ENCODE measurements at places on chromosomes 7 and 10.

GRCh38 chr10:28850784-28851183, 173.5 kb downstream of the BAMBI start:
- no peak for DNase-seq

GRCh38 chr10:32061440-32061839, 5.2 kb upstream of the KIF5B start:
- DNase-seq, result no peak

DNA sequence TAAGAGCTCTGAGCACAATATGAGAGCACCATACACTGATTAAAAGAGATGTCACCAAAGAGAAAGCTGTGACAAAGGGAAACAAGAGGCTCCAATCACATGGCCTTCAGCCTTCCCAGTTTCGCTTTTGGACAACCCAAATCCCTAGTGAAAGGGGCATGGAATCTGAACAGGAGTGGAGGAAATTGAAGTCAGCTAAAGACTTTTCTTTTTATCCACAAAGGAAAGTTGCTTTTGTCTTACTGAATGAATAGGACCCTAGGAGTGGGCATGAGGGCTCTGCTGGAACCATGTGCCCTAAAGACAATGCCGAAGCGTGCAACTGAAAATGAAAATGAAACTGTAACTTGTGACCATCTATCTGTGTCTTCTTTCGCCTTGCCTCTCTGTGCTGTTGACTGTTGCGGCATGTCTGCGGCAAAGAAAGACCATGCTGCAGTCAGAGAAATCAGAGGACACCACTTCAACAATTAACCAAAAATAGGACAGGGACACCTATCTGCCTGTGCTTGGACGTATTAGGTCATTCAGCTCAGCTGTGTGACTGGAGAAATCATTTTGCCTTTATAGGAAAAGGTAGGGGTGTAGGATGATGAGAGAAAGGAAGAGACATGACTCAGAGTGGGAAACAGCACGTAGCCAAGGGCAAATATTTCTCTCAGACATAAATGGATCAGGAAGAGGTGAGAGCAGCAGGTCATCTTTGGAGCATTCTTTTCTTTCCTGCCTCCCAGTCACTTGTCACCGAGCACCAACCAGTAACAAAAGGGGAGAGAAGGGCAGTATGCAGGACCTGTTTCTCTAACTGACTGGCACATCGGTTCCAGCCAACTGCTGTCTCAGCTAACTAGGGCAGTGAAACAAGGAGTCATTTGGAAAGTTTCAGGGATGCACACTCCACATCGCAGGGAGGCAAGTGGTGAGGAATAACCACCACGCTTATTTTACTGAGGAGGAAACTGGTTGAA, 12.3 kb downstream of the CAV2 start:
- DNase-seq, result no peak

GRCh38 chr10:44198780-44199097, 186.2 kb downstream of the CXCL12 start:
- DNase-seq, result no peak

DNA sequence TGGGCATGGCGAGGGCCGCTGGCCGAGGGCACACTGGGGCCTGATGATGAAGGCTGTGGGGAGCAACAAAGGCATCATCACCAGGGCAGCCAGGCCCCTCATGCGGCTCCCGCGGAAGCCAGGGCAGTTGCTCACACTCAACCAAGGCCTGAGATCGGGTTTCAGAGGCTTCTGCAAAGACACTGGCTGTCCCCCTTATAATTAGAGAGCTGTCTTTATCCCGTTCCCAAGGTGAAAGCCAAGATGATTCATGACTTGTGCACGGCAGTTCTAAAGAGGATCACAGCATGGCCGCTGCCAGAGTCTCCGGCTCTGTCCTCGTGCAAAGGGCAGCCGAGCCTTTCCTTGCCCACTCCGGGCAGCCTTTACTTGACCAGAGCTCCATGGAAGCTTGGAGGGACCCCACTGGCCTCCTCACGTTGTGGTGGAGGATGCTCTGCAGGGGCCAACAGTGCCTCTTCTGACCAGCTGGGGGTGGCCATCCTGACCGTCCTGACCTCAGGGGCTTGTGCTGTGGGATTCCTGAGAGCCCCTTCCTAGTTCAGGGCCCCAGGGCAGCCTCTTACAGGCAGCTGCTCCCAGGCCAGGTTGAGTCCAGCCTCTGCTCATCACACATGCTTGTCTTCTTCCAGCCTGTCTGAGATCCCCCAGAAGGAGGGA, 82.3 kb downstream of the PRKAG2 start:
- DNase-seq, result no peak

GRCh38 chr10:74223755-74224529, 72.9 kb downstream of the ADK start:
- DNase-seq, result no peak

- peak; percentile 77 for DNase-seq
Measured at GRCh38 chr10:43138021-43138756, at the start of gene CSGALNACT2. Gene CSGALNACT2 (plus strand): TSS chr10:43138445. CDS start chr10:43155150, 16,705 bp downstream.

- DNase-seq, result no peak
Measured at GRCh38 chr7:43072530-43072929, 39.9 kb upstream of the HECW1 start.

DNA sequence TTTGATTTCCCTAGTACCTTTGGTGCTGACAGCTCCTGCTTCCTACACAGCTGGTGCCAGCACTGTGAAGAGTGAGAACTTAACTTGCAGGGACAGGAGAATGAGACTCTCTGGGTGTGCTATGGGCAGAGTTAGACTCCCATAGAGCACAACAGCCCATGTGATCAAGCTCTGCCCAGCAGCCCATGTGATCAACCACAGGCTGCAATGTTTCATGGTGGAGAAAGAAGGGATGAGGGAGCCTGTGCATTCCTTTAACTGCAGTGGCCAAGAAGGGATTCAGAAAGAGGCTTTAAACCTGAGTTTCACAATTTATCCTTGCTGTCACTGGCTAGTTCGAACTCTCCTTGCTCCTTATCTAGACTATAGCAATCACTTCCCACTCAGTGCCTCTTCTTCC, 10.0 kb upstream of the MEST start:
- no peak for DNase-seq

GRCh38 chr7:81583882-81584533, 185.8 kb downstream of the HGF start:
- DNase-seq, result no peak

DNA sequence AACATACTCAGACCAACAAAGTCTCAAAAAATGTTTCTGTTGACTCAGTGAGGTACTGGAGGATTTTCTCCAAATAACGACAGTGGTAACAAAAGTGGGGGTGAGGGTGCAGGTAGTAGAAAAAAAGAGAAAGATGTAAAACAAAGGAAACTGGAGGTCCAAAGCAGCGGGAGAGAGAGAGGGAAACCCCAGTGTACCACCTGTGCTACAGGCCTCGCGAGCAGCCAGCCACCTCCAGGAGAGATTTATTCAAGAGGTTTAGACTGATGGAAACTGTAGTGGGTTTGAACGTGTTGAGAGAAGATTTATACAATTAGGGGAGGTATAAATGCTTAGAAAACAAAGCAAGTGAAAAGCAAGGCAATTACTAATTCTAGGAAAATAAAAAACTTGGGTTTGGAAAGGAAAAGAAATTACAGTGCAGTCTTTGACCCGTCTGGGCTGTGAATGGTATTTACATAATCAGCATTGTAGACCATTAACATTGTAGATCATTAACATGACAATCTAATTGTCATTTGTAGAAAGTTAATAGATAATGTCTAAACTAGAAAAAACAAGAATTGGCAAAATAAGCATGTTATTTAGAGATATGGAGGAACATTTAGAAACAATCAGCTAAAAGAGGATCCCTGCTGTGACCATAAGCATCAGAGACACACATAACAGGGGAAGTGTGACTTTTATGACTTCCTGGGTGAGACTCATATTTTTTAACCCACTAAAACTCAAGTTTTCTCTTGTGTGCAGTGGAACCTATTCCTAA, 180.0 kb downstream of the RELN start:
- no peak for DNase-seq

DNA sequence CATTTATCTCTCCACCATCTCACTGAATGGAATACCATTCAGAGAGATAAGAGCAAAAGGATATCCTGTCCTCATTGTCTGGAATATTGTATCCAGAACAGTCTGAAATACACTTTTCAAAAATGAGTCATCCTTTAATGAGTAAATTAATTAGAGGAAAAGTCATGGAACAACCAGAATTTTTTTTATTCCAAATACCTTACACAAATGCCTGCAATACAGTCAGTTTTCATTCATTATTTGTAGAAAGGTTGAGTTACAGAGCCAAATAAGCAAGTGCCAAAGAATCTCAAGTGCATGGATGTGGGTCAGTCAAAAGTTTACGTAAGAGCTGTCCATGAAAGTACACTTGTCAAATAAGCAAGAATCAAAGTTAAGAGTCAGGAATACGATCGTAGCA, 482.6 kb downstream of the IPMK start:
- DNase-seq, result no peak

GRCh38 chr10:59839576-59839975, 66.8 kb downstream of the CCDC6 start:
- no peak for DNase-seq

DNA sequence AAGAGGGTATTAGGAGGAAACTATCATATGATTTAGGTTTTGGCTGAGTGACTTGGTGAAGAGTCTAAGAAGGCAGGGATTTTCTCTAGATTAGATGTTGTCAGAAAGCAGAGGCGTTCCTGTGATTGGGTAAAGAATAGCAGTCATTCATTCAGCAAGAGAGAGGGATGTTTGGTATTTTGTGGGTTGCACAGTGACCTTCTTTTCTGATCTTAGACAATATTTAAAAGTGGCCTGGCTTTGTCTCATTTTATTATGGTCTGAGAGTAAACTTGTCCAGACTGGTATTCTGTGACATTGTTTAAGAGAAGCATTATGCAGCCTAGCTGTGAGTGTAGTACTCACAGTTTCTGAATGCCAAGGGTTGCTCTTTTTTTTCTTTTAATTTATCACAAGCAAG, 18.5 kb downstream of the HYAL4 start:
- DNase-seq, result no peak

GRCh38 chr7:17696422-17696821, 243.9 kb downstream of the SNX13 start:
- DNase-seq, result no peak

DNA sequence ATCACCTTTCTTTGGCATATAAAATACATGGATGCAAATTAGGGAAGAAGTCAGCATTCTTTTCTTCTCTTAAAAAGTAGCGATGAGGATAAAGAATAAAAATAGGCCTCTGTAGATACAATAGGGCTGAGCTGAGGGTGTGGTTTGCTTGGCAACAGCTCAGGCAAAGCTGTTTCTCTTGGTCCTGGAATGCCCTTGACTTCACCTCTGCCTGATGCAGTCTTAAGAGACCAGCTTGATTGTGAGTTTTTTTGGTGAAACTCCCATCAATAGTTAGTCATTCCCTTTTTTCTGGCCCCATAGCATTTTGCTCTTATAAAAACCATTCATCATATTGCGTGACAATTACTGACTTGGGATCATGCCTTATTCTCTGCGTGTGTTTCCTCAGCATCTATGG, 42.1 kb upstream of the MKLN1 start:
- no peak for DNase-seq

DNA sequence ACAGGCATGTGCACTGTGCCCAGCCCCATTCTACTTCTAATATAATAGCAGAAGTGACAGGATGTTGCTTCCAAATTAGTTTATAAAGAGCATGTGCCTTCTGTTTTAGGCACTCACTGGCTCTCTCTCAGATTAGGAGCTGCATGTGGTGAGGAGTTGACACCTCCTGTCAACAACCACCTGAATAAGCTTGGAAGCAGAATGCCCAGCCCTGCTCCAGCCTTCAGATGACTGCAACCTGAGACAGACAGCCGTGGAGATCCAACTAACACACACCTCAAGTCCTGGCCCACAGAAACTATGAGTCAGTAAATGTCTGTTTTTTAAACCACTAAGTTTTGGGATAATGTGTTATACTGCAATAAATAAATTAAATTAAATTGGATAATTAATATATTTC, 54.5 kb downstream of the PARD3 start:
- no peak for DNase-seq

- DNase-seq, result no peak
Measured at GRCh38 chr7:41103331-41103730, 599.6 kb downstream of the INHBA start.

- no peak for DNase-seq
Measured at GRCh38 chr7:86747698-86748097, 104.0 kb downstream of the GRM3 start.

- DNase-seq, result no peak
Measured at GRCh38 chr7:70143075-70144044, 545.1 kb downstream of the AUTS2 start.

DNA sequence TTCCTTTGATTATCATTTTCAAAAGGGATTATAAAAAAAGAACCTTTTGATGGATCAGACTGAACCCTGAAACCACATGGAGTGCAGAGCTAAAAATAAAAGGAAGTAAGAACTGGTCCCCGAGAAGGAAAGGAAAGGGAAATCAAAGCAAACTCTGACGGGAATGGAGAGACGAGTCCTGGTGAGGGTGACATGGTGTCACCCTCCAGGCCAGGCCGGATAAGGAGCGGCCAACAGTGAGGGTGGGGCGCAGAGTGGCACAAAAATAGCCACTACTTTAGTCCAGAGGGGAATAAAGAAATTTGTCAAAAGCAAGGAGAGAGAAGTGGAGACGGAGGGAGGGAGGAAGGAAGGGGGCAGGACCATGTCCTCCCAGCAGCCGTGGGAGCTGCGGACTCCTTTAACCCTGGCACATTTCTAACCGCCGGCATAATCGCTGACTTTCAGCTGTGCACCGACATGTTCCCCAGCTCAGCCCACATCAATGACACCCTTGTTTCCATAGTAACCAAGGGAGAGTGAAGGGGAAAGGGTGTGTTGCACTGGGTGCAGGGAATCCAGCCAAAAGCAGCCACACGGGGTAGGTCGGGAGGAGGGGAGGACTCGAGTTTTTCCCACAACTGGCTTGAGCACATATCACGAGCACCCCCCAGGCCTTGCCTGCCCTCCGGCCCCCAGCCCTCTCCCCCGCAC, 29.7 kb downstream of the TRIM8 start:
- peak; percentile 38 for DNase-seq

- no peak for DNase-seq
Measured at GRCh38 chr10:3064423-3064822, 2.9 kb upstream of the PFKP start.

DNA sequence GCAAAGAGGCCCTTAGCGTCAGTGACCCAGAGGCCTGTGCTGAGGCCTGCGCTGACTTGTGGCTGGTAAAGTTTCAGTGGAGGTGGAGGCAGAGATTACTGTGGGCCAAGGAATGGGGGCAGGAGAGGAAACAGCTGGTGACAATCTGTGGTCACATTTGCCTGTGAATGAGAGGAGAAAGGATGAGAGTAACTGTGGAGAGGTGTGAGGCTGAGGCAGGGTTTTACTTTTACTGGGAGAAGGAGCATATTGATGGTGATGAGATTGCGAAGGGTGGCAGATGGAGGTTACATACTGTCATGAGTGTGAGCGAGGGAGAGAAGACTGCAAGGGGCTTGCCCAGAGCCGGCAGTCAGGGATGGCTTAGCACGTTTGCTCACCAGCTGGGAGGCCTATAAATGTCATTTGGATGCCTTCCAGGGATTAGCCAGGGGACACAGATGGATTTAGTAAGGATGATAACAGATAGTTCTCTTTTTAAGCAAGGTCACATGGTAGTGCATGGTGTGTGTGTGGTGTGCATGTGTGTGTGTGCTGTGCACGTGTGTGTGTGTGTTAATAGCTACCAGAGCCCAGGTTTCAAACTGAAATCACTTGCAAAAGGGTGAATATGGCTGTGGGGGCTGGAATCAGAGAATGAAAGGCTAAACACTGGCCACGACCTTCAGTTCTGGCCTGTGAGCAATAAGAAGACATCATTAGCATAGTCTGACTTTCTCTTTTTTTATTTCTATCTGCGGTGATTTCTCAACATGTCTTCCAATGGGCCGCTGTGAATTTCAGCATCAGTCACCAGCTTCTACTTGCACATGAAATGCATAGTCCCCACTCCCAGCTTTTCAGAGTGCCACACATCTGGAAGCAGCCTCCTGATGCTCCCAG, 291.5 kb upstream of the ZNF32 start:
- DNase-seq, result no peak

Measured in stimulated activated CD8-positive, alpha-beta memory T cell treated with anti-CD3 and anti-CD28 coated beads, Interleukin-2, amount 100 ng/mL, for 1 hour (primary cell).